ENCODE measurements at places on chromosomes 6 and 20.

GRCh38 chr6:6121943-6122342 is 115.2 kb upstream of the NRN1 start:
- no peak for DNase-seq

GRCh38 chr6:152378169-152378568 is 259.0 kb downstream of the SYNE1 start:
- no peak for DNase-seq

DNA sequence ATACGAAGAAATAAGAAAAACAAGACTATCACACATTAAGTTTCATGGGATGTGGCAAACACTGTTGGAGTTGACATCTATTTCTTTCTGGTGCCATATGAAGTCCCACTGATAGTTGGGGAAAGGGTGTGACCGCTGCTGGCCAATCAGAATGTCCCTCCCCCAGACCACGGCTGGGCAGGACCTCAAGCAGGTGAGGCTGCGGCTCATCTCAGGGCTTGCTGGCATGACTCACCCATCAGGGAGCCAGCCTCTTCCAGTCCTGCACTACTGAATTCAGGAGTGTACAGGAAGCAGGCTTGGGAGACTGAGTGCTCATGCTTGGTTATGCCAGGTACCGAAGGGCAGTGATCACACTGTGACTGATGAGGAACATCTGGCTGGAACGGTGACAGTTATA is 18.9 kb downstream of the PREP start:
- DNase-seq, result no peak

GRCh38 chr20:5835871-5836270 is 85.7 kb downstream of the SHLD1 start:
- DNase-seq, result no peak

- no peak for DNase-seq
Observed at GRCh38 chr20:61442075-61442670, 190.1 kb downstream of the CDH4 start.

DNA sequence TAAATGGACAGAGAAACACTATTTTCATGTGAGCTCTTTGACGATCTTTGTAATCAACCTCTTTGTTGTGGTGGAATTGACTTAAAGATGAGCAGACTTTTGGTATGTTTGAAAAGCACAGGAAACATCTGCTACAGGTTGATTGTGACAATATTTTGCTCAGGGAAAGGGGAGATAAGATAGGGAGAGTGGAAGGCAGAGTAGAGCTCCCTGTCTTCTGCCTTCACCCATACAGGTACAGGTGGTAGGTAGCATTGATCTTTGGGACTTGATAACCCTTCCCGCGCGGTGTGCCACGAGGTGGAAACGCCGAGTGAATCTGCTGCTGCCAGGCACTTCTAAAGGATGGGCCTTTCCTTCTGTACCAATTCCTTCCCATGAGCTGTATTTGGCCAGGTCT is 183.6 kb downstream of the UTRN start:
- DNase-seq, result no peak

GRCh38 chr20:40632346-40632976 is 56.6 kb downstream of the MAFB start:
- DNase-seq, result no peak

DNA sequence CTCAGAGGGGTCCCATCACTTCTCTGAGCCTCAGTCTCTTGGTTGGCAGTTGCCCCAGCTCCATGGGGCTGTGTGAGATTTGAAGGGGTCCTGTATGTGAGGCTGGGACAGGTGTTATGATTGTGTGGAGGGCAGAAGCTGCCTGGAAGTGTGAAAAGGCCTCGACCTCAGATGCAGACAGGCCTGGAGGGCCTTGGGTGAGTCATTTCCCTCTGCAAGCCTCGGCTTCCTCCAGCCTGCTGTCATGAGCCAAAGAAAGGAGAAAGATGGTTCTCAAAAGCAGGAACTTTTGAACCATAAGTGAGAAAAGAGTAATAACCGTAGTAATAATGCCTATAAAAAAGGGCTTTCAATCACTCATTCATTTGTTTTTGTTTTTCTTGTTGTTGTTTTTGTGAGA is 37.5 kb downstream of the SNAI1 start:
- no peak for DNase-seq

GRCh38 chr20:10110151-10110550 is 75.4 kb downstream of the ANKEF1 start:
- no peak for DNase-seq

- DNase-seq, result peak; percentile 72
Observed at GRCh38 chr20:44642203-44643153, 9.0 kb downstream of the ADA start.

DNA sequence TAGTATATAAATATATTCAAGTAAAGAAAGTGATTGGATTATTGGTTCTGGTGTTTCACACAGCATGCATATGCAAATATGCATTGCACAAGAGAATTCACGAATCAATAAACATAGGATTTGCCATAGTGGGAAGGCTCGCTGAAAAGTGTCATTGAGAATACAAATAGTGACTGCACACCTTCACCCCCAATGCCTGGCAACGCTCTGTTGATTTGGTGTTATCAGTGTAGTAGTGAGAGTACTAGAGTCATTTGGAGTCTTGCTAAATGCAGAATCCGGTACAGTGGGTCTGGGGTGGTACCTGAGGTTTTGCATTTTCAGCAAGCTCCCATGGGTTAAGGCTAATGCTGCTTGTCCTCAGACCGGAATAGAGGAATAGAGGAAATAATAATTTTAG is 49.7 kb upstream of the NAA20 start:
- DNase-seq, result no peak

Data from upper lobe of right lung (tissue), 1 donor.